Posterior vena cava (tissue), 2 donors: ENCODE measurements at places on chromosomes 12 and 14. TPM values are rescaled to one million over a fixed set of nuclear protein-coding genes. Genes with fewer than 3 reads are reported as not detected.

The CACNA2D4 gene
- total RNA-seq, result 5.9 TPM

GRCh38 chr12:56878010-56878339 is 56.2 kb downstream of the SDR9C7 start:
- DNase-seq, result no peak

The PPFIA2 gene
- 62.6 TPM for total RNA-seq

The CLEC9A gene
- not detected for total RNA-seq

- no peak for DNase-seq
Observed at GRCh38 chr12:1093166-1093751, 102.2 kb downstream of the ERC1 start.

- no peak for DNase-seq
Observed at GRCh38 chr14:83300476-83301064, 1766.9 kb upstream of the SEL1L start.

The KRT79 gene
- total RNA-seq, result not detected

The P2RX7 gene
- 4.5 TPM for total RNA-seq

DNA sequence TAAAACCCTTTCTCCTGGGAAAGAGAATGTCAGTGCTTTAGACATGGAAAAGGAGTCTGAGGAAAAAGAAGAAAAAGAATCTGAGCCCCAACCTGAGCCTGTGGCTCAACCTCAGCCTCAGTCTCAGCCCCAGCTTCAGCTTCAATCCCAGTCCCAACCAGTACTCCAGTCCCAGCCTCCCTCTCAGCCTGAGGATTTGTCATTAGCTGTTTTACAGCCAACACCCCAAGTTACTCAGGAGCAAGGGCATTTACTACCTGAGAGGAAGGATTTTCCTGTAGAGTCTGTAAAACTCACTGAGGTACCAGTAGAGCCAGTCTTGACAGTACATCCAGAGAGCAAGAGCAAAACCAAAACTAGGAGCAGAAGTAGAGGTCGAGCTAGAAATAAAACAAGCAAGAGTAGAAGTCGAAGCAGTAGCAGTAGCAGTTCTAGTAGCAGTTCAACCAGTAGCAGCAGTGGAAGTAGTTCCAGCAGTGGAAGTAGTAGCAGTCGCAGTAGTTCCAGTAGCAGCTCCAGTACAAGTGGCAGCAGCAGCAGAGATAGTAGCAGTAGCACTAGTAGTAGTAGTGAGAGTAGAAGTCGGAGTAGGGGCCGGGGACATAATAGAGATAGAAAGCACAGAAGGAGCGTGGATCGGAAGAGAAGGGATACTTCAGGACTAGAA is 6.1 kb downstream of the PNN start:
- DNase-seq, result no peak

DNA sequence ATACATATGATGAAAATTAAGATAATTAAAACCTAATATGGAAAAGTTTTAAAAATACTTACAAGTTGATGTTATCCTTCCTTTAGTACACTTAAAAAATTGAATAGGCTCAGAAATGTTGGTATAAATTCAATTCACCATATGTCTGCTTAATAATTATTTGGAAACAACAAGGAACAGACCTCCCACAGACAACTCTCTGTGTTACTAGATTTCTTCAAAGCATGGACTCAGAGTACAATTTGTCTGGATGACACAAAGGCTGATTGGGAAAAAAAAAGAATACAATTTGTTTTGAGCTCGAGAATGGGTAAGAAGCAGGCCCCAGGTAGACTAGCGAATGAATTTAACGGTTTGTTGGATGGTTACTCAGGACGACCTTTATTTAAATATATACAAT is 48.9 kb upstream of the BTG1 start:
- DNase-seq, result no peak

DNA sequence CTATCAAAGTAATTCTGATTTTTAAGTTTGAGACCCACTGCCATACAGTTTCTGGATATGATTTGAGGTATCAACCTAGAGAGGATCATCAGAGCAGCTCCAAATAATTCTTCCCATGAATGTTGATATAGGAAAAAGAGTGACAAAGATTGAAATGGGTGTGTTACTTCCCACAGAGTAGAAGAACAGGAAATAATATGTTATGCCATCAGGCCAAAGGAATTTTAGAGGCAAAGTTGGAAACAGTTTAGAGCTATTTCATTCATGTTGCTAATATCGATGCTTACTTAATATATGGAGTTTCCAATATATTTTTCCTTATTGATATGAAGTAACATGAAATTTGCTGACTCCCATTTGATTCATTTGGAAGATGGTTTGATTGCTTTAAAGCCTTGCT is 8.9 kb upstream of the MSRB3 start:
- DNase-seq, result no peak
